ENCODE measurements at places on chromosomes 13 and 19.

GRCh38 chr19:30649934-30650614 lies 277.9 kb downstream of the ZNF536 start:
- DNase-seq, result peak; percentile 14

DNA sequence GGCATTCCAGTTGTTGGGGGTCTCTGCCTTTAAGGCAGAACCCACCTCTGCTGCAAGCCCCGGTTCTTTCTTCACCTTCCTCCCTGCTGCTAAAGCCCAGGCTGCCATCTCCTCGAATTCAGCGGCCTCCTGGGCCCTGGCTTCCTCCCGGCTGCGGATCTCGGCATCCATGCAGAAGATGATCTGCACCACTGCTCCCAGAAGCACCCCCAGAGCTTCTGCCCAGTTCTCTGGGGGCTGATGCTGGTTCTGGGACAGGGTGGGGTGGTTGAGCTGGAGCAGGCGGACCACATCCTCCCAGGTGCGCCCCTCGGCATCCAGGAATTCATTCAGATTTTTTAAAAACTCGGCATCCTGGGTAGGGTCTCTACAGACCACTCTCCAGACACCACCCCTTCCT lies 987 bp downstream of the PNMA8A start:
- no peak for DNase-seq

GRCh38 chr13:40598569-40598968 lies 67.9 kb downstream of the FOXO1 start:
- no peak for DNase-seq

DNA sequence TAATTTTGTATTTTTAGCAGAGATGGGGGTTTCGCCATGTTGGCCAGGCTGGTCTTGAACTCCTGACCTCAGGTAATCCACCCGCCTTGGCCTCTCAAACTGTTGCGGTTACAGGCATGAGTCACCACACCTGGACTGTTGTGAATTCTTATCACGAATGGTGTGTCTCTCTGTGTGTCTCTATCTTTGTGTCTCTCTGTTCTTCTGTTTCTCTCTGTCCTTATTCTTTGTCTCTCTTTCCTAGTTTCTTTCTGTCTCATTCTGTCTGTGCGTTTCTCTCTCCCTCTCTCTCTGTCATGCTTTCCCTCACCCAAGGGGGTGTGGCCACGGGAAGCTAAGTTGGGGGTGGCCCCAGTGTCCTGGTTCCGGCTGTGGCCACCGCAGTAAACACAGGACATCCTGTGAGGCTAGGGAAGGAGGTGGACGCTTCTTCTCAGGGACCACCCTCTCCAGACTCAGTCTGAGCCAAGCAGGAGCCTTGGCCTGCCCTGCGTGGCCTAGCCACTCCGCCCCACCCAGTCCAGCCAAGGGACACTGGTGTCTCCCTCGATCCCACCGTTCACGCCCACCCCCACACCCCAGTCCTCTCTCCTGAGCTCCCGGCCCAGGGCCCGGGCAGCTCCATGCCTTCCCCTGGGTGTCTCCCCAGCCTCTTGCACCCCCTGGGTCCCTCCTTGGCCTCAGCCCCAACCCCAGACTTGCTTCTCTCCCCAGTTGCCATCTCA lies 3.9 kb upstream of the PRX start:
- DNase-seq, result no peak

DNA sequence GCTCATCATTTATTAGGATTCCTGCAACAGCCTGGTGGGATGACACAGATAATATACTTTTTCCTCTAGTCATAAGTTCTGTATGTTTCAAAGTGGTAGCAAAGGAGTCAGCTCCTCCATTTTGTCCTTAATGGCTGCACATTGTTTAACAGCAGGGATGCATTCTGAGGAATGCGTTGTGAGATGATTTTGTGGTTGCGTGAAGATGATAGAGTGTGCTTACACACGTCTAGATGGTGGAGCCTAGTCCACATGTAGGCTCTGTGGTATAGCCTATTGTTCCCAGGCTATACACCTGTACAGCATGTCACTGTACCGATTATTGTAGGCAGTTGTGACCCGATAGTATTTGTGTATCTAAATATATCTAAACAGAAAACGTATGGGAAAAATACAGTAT lies 4.6 kb downstream of the SMARCA4 start:
- no peak for DNase-seq

DNA sequence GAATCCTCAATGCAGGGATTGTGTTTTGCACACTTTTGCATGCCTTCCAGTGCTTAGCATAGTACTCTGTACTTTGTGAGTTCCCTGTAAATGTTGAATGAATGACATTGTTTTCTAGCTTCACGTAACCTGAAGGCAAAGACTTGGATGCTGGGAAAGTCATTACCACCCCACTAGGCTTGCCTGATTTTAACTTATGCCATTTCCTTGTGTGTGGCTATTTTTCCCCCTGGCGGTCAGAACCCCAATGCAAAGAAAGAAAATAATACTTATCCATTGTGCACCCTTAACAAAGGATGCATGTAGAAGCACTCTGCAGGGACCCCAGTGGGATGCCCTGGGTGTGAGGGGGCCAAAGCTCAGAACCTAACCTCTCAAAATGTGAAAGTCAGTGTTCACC lies 1.2 kb upstream of the ENOX1 start:
- DNase-seq, result no peak

- no peak for DNase-seq
Measured at GRCh38 chr13:52980695-52981094, 47.9 kb upstream of the OLFM4 start.

DNA sequence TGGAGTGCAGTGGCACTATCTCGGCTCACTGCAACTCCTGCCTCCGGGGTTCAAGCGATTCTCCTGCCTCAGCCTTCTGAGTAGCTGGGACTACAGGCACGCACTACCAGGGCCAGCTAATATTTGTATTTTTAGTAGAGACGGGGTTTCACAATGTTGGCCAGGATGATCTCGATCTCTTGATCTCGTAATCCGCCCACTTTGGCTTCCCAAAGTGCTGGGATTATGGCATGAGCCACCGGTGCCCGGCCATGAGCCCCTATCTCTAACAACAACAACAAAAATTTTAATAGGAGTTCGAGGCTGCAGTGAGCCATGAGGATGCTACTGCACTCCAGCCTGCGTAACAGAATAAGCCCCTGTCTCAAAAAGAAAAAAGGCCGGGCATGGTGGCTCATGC lies 5.0 kb downstream of the AP1M2 start:
- no peak for DNase-seq
